Stimulated activated CD4-positive, alpha-beta T cell treated with anti-CD3 and anti-CD28 coated beads, TNF-alpha, amount 100 ng/mL, for 4 hours (primary cell): ENCODE measurements at places on chromosomes 4 and X.

- DNase-seq, result no peak
Observed at GRCh38 chr4:123301923-123302322, 94.7 kb upstream of the SPRY1 start.

- DNase-seq, result no peak
Observed at GRCh38 chr4:36303426-36304137, 22.2 kb downstream of the DTHD1 start.

DNA sequence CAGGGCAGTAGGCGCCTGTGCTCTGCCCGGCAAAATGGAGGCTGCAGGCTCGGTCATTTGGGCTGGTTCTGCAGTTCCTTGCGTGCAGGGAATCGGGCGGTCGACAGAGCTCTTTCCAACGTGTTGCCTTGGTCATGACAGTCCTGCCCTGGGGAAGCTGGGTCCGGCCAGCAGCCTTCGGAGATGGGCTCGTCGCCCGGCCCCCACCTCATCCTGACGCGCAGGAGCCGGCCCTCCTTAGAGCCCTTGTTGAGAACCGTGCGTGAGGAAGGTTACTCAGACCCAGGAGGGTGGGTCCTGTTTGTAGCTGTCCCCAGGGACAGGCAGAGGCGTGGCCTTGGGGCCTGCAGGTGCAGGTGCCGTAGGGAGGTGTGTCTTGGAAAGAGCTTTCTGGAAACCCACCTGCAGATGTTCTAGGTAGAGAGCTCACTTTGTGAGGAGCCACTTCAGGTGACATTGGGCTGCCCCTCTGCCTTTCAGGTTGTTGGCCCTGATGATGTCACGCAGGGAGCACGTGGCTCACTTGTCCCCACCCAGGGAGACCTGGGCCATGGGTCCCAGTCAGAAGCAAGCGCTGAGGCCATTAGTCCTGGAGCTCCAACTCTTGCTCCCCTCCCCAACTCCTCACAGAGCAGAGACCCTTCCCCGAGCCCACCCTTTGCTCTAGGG is 15.2 kb upstream of the HGFAC start:
- DNase-seq, result no peak

- DNase-seq, result no peak
Observed at GRCh38 chr4:141802333-141802732, 165.9 kb downstream of the IL15 start.

DNA sequence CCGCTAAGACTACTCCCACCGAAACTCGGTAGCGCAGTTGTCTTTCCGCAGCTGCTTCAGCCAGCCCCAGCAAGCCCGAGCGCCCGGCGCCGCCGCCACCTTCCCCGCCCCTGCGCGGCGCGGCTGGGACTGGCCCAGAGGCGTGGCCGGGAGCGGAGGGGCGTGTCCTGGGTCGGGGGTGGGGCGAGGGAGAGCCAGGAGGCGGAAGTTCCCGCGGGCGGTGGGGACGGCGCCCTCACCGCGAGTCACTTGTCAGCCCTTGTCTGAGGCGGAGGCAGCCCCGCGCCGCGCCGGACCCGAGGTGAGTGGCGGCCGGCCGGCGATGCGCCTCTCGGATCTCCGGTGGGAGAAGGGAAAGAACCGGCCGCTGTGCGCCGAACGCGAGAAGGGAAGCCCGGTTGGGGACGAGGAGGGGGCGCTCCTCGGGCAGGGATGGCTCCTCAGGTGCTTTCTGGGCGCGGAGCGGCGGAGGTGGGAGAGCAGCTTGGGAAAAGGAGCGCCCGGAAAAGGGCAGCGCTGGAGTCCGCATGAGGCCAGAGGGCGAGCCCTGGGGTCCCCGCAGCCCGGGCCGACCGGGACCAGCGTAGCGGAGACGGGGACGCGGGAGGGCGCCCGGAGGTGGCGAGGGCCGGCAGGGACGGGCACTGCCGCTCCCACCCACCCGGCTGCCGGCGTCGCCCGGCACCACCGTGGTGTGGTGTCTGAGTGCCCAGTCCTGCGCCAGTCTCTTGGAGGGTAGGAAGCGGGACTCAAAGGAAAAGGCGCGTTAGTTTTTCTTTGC is at the start of gene PDLIM5:
Gene PDLIM5 (plus strand): TSS at position 248 of the 781 bp plus-strand sequence. CDS start 3,347 bp downstream, outside the sequence.
- DNase-seq, result peak; percentile 83

GRCh38 chrX:97863261-97863660 is 979.6 kb downstream of the RPA4 start:
- DNase-seq, result no peak

DNA sequence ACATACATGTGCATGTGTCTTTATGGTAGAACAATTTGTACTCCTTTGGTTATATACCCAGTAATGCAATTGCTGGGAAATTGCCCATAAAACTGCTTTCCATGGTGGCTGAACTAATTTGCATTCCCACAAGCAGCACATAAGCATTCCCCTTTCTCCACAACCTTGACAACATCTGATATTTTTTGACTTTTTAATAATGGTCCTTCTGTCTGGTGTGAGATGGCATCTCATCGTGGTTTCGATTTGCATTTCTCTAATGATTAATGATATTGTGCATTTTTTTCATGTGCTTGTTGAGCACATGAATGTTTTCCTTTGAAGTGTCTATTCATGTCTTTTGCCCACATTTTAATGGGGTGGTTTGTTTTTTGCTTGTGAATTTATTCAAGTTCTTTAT is 166.0 kb downstream of the TMEM47 start:
- DNase-seq, result no peak

GRCh38 chr4:124647599-124647998 is 64.9 kb downstream of the ANKRD50 start:
- DNase-seq, result no peak

GRCh38 chr4:108694423-108694822 is 44.0 kb downstream of the OSTC start:
- DNase-seq, result no peak
